Mesenteric fat pad (tissue), 1 donor: ENCODE measurements at places on chromosomes 5 and 9.

DNA sequence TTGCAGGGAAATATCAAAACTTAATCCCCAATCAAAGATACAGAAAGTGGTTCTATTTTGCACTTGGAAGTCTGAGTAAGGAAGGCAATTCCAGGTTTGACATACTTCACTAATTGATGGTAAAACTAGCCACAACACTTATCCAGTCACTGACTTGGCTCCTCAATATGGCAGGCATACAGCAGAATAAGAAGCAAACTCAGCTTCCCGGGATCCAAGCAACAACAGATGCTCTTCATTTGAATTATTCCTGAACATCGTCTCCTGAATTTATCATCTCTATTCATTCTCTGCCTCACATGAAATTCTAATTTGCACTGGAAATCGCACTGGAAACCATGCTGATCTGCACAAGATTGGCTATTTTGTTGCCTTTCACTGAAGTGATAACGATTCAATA is 629.6 kb downstream of the PRELID2 start:
- no peak for DNase-seq

DNA sequence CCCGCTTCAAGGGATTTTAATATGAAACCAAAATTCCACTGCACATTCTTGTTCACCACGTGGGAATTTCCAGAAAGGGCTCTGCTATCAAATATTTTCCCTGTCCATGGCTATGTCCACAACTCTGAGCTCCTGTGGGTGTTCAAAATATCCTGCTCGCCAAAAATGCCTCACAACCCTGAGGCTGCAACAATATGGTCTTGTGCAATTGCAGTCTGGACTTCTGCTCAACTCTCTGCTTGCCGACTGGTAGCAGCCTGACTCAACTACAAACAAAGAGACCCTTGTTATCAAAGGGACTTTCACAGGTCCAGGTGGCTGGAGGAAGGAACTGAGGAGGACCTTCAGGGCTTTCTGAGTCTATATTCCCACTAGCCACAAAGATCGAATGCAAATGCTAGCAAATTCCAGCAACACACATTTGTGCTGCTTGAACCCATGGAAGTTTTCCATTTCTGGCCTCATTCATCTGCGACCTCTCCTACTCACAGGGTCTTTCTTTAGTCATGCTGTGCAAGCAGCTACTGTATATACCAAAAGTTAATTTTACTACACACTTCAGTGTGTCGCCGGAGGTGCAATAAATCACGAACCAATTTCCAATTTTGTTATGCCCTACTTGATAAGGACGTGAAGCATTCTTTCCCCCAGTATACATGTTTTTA is 169.2 kb upstream of the SLC30A5 start:
- no peak for DNase-seq

DNA sequence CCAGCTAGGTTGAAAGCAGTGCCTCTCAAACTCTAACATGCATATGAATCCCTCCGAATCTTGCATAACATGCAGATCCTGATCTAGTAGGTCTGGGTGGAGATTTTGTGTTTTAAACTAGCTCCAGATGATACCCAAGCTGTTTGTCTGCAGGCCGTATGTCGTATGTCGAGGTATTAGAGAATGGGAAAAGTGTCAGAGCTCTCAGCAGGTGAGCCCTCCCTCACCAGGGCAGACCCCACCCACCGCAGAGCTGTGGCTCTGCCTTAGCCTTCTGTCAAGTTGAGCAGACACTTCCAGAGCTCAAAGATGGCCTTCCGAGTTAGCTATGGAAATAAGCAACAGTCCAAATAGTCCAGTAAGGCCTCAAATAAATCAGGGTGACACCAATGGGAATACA is 83.2 kb upstream of the MAP3K1 start:
- DNase-seq, result no peak

- DNase-seq, result no peak
These were observed 82.8 kb downstream of the HMCN2 start for GRCh38 chr9:130348341-130348740.

GRCh38 chr9:104982543-104982942 is 54.6 kb upstream of the ABCA1 start:
- no peak for DNase-seq

GRCh38 chr9:117092582-117092981 is 322.3 kb downstream of the ASTN2 start:
- no peak for DNase-seq
